ENCODE measurements at places on chromosomes 7 and 10.

DNA sequence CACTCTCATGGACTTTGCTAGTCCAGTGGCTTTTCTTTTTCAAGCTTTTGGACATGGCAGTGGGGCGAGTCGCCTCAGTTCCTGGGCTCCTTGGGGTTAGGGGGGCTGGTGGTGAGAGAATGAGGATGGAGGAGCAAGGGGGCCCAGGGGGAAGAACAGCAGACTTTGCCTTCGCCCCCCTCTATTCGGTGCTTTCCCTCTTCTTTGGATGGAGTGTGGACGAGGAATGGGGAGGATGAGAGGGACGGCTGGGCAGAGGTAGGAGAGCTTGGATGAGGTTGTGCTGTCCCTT lies 255 bp downstream of the MAGI2 start:
- peaks cover 51% of the 10 kb centered on the region for H3K27me3 ChIP-seq
- DNase-seq: no peak
- H3K27ac ChIP-seq: no peak overlapping the region
- H3K4me1 ChIP-seq: peaks cover 6% of the 10 kb centered on the region
- H3K4me3 ChIP-seq: peak overlapping the region; percentile 63

DNA sequence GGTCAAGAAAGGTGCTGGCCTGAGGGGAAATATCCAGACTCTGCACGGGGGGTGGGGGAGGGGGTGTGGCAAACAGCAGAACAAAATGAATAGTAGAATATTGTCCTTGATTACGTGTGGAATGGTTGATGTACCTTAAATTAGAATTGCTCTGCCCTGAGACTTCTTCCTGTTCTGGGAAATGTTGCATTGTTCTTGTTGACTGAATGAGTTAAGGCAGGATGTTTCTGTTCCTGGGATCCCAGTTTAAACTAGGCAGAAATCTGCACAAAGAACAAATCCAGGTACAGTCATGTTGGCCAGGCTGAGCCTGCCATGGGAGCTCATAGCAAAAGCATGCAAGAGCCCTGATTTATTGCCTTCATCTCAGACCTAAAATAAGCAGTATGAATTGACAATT lies 558.7 kb upstream of the VSTM2A start:
- no peaks in the 10 kb centered on the region for H3K4me1 ChIP-seq
- no peaks in the 10 kb centered on the region for H3K27me3 ChIP-seq
- no peak for DNase-seq
- H3K36me3 ChIP-seq: no peaks in the 10 kb centered on the region
- H3K27ac ChIP-seq: no peak overlapping the region
- no peak overlapping the region for H3K4me3 ChIP-seq

- peak overlapping the region; percentile 69 for H3K4me3 ChIP-seq
- no peak overlapping the region for H3K27ac ChIP-seq
- no peak for DNase-seq
- no peaks in the 10 kb centered on the region for H3K36me3 ChIP-seq
- peaks cover 38% of the 10 kb centered on the region for H3K27me3 ChIP-seq
Observed at GRCh38 chr10:103855852-103856796, 748 bp upstream of the SH3PXD2A start.

DNA sequence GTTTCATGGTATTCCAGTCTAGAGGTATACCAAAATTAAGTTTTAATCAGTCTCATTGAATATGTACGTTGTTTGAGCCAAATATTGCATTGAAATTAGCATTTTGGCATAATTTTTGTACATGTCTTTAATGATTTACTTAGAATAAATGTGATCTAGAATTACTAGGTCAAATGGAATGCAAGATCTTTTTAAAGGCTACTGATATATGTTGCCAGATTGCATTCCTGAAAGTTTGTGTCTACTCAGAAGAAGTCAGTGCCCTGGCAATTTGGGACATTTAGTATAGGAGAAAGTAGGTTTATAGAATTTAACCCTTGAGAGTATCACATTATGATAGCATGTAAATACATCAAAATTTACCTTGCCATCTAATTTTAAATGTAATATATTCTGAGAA lies 32.4 kb downstream of the KMT2E start:
- H3K27me3 ChIP-seq: no peaks in the 10 kb centered on the region
- H3K4me3 ChIP-seq: no peak overlapping the region
- no peak overlapping the region for H3K27ac ChIP-seq
- no peak for DNase-seq
- H3K4me1 ChIP-seq: no peaks in the 10 kb centered on the region
- no peaks in the 10 kb centered on the region for H3K36me3 ChIP-seq

- no peak for DNase-seq
- no peaks in the 10 kb centered on the region for H3K27me3 ChIP-seq
- H3K4me1 ChIP-seq: no peaks in the 10 kb centered on the region
Observed at GRCh38 chr10:61112771-61113170, 168.8 kb upstream of the RHOBTB1 start.

- H3K27me3 ChIP-seq: no peaks in the 10 kb centered on the region
- H3K36me3 ChIP-seq: no peaks in the 10 kb centered on the region
- no peak overlapping the region for H3K4me3 ChIP-seq
- no peak overlapping the region for H3K27ac ChIP-seq
Observed at GRCh38 chr7:26425655-26426054, 134.0 kb downstream of the SNX10 start.

- no peak overlapping the region for H3K27ac ChIP-seq
- H3K27me3 ChIP-seq: no peaks in the 10 kb centered on the region
- no peaks in the 10 kb centered on the region for H3K36me3 ChIP-seq
- no peaks in the 10 kb centered on the region for H3K4me1 ChIP-seq
Observed at GRCh38 chr10:132107186-132107948, 41.6 kb downstream of the JAKMIP3 start.

- H3K27ac ChIP-seq: no peak overlapping the region
- H3K27me3 ChIP-seq: no peaks in the 10 kb centered on the region
- no peaks in the 10 kb centered on the region for H3K4me1 ChIP-seq
- H3K36me3 ChIP-seq: peaks cover 34% of the 10 kb centered on the region
- no peak overlapping the region for H3K4me3 ChIP-seq
Observed at GRCh38 chr7:5232874-5233273, 42.8 kb downstream of the WIPI2 start.

GRCh38 chr10:14527915-14528314 lies 197.2 kb upstream of the FRMD4A start:
- no peaks in the 10 kb centered on the region for H3K4me1 ChIP-seq
- H3K27me3 ChIP-seq: no peaks in the 10 kb centered on the region
- H3K4me3 ChIP-seq: no peak overlapping the region
- DNase-seq: no peak
- no peak overlapping the region for H3K27ac ChIP-seq
- H3K36me3 ChIP-seq: no peaks in the 10 kb centered on the region

DNA sequence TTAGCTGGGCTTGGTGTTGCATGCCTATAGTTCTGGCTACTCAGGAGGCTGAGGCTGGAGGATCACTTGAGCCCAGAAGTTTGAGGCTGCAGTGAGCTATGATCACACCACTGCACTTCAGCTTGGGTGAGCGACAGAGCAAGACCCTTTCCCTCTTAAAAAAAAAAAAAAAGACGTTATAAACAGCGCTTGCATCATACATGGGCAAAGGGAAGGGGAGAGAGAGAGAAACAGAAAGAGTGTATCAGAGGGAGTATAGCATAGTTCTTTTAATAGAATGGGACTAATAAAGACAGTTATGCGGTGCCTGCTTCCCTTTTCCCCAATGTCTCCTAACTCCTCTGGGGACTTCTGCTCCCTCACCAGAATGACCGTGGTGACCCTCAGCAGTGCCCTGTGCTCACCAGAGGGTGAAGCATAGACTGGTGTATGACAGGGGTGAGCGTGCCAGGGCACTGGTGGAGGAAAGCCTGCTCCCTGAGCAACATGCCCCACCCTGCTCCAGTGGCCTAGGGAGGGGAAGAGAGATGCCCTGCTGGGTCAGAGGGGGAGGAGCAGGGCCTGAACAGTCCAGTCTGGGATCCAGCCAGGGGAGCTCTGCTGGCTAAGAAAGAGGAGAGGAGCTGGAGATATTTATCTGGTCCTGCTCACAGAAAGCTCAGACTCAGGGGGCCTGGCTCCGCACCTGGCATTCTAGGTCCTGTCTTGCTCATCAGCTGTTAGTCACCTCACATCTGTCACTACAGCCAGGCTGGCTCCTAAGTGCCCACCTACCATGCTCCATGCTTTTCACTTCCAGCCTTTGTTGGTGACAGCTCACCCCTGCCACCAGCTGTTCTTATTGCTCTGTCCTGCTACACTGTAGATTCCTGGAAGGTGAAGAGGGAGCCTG lies 2.2 kb downstream of the PDZD7 start:
- peaks cover 17% of the 10 kb centered on the region for H3K4me1 ChIP-seq
- H3K4me3 ChIP-seq: no peak overlapping the region
- peaks cover 27% of the 10 kb centered on the region for H3K27me3 ChIP-seq
- no peak for DNase-seq
- no peak overlapping the region for H3K27ac ChIP-seq

DNA sequence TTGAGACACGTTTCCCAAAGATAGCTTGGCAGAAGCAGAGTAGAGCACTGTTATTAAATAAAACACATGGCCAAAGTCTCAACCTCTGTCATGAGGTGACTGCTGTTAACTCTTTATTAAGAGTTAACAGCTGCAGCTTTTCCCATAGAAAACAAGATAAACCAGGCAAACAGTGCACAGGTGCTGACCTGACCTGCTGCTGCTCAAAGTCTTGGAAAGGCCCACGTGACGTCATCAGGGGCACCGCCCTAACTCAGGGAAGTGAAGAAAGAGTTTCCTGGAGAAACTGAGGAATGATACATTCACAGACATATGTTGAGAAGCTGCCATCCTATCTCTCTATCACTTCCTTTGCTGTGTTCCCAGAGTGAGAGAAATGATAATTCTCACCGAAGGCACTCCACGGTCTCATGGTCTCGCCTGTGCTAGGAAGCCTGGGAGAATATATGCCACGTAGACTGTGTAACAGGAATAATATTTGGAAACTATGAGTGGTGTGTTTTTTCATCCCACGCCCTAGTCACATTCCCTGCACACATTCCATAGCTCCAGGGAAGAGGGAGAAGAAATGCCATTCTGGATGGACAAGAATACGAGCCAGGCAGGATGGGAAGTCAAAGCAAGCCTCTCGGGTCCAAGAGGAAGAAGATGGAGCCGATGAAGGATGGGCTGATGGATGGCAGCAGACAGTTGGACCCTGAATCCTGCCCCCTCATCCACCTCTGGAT lies 146.2 kb upstream of the NFE2L3 start:
- H3K4me1 ChIP-seq: no peaks in the 10 kb centered on the region
- no peak overlapping the region for H3K27ac ChIP-seq
- no peak for DNase-seq
- H3K27me3 ChIP-seq: no peaks in the 10 kb centered on the region

DNA sequence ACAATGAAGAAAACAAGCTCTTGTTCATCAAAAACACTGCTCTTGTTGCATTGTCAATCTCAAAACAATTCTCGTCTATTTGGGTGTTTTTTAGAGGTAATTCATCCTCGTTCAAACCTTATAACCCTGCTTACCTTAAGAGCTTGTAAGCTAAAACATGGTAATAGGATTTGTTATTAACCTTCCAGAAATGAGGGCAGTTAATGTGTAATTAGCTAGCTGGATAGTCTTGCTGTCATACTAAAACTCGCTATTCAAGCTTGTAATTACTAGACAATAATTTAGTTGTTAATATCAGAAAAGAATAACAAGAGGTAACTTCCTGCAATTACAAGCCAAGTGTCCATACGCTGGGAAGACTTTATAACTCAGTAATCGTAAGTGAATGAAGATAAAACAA lies 101.6 kb downstream of the UBE2H start:
- no peaks in the 10 kb centered on the region for H3K27me3 ChIP-seq
- H3K4me3 ChIP-seq: no peak overlapping the region
- no peaks in the 10 kb centered on the region for H3K36me3 ChIP-seq
- DNase-seq: no peak

- no peak overlapping the region for H3K27ac ChIP-seq
- no peaks in the 10 kb centered on the region for H3K36me3 ChIP-seq
- no peaks in the 10 kb centered on the region for H3K27me3 ChIP-seq
- H3K4me3 ChIP-seq: no peak overlapping the region
Observed at GRCh38 chr10:78196964-78197363, 163.3 kb downstream of the RPS24 start.

GRCh38 chr10:112539340-112539739 lies 92.3 kb downstream of the VTI1A start:
- DNase-seq: no peak
- no peaks in the 10 kb centered on the region for H3K4me1 ChIP-seq
- no peak overlapping the region for H3K4me3 ChIP-seq
- H3K27ac ChIP-seq: no peak overlapping the region

GRCh38 chr7:52635021-52635420 lies 400.4 kb upstream of the POM121L12 start:
- H3K4me3 ChIP-seq: no peak overlapping the region
- H3K4me1 ChIP-seq: no peaks in the 10 kb centered on the region
- H3K36me3 ChIP-seq: no peaks in the 10 kb centered on the region
- DNase-seq: no peak

All from H1 (cell line).